ENCODE measurements at places on chromosomes 3 and 15.

GRCh38 chr3:172530566-172530965, 7.3 kb upstream of the TNFSF10 start:
- DNase-seq, result no peak

- DNase-seq, result no peak
Observed at GRCh38 chr3:149512073-149512782, 37.7 kb downstream of the TM4SF4 start.

- no peak for DNase-seq
Observed at GRCh38 chr15:84816694-84817465, at the start of gene ALPK3. ALPK3 (plus strand) TSS chr15:84817356; CDS start chr15:84817453, 97 bp downstream.

DNA sequence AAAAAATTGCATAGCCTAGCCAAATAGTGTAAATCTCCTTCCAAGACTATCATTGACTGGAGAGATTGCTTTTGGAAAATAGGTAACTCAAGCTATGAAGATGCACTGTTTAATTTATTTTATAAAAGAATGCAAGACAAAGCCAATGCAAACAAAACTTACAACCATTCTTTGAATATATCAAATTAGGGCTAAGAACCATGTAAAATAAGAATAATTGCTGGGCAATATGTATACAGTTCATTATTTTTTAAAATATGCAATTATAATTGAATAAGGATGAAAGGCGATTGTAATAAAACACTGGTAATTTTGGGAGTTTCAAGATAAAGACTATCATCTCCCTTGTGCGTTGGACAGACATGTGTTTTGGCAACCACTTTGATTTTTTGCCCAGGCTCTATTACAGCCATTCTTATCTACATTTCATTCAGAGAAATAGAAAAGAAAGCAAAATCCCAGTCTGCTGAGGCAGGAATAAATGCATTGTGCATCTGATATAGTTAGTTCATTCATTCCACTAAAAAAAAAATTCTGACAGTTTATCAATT, 242.3 kb upstream of the ROBO1 start:
- DNase-seq, result no peak

DNA sequence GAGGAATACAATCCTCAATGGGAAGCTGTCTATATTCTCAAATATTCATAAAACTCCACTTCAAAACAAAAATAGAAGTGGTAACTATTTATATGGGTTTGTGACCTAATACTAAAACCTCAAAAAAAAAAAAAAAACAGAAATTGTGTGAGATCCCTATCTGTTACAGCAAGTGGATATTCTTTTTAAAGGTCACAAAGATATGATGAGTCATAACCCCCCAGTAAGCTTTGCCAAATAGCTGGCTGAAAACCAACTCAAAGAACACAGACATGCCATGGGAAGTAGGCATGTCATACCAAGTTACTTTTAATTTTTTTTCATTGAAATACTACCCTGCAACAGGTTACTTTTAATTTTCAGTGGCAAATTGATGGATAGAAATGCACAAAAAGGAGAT, 62.5 kb downstream of the CBLB start:
- no peak for DNase-seq

GRCh38 chr15:41562784-41563198, 3.8 kb downstream of the TYRO3 start:
- no peak for DNase-seq

DNA sequence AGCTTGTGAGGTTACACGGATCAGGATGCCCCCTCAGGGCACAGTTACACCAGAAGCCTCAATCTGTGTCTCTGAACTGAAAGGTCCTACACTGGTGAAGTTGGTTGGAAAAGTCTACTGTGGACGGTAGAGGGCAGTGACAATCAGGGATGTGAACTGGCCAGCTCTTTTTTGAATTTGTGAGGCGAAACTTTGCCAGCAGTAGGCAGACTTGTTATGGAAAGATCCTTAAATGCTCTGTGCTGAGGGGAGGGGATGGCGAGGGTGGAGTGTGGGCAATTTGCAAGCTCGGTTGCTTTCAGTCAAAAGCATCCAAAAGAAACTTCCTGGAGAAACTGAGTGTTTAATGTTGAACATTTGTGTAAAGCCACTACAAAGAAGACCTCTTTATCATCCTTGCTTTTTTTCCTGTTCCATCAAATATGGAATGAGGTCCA, 127.4 kb upstream of the ABHD17C start:
- DNase-seq, result no peak

DNA sequence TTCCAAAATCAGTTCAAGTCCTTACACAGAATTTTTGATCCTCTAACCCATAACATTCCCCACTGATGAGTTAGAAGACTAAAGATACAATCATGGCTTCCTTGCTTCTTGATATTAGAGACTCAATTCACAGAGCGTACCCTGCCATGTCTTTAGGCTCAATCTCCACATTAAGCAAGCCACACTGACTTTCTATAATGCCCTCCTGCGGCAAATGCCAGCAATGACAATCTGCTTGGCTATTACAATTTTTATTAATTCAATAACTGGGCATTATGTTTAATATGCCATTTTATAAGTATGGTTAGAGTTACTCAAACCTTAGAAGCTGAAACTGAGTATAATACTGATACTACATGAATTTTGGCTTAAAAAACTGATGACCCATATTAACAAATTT, 479.7 kb upstream of the NR2F2 start:
- no peak for DNase-seq

DNA sequence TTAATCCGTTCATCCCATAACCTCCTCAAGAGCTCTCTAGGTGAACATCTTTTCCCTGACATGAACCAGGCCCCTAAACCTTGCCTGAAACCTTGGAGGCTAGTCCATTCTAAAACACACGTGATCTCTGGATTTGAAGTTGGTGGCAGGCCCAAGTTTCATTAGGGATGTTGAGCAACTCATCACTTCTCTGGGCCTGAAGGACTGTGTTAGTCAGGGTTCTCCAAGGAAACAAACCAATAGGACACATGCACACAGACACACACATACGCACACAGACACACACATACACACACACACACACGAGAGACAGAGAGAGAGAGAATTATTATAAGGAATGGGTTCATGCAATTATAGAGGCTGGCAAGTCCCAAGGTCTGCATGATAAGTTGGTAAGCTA, 31.9 kb downstream of the ACAN start:
- DNase-seq, result no peak

DNA sequence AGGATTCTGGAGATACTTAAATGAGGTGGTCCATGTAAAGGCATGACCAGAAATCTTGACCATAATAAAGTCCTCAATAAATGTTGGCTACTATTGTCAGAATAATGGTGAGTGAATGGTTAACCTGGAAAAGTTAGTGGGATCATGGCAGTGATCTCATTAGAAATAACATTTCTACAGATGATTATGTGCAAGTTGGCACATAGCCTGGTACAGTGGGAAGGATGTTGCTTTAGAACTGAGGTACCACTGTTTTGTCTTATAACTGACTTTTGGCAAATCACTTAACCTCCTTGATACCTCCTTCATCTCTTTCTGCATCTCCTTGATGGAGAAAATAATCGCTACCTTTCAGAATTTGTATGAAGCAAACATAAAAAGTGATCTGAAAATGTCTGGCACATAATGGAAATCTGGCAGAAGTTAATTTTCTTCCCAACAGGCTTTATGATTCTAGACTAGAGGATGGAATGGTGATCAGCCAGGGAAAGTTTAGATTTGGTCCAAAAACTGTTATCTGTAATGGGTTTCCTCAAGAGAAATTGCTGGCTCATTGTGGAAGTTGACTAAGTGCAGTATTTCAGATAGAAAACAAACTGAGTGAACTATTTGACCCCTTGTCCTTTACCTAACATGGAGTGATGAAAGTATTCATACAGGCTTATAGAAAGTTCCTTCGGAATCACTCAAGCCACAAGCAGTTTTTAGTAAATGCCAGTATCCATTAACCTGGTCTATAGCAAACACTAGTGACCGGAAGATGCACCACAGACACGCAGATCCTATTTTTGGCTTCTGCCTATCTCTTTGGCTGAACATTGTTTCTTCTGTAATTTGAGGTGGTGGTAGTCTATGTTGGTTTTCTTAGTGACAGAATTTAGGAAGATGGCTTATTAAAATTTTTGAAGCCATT, 449.6 kb upstream of the TGFBR2 start:
- DNase-seq, result no peak

GRCh38 chr3:144362126-144362525, 390.5 kb downstream of the DIPK2A start:
- DNase-seq, result no peak

DNA sequence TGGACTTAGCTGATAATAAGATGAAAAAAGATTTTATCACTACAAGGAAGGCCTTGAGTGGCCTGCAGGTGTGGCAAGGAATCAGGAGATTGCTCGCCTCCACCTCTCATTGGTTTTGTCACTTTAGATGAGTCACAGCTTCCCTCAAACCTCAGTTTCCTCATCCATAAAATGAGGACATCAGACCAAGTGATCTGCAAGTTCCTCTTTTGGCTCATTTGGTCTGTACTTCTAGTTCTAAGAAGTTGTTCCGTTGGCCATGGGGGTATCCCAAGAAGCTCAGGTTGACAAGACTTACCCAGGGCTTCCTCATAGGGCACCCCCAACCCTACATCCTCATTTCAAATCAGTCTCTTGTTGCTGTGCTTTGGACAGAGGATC, 254.1 kb downstream of the UACA start:
- no peak for DNase-seq

- no peak for DNase-seq
Observed at GRCh38 chr15:51714162-51714561, 23.3 kb downstream of the LYSMD2 start.

DNA sequence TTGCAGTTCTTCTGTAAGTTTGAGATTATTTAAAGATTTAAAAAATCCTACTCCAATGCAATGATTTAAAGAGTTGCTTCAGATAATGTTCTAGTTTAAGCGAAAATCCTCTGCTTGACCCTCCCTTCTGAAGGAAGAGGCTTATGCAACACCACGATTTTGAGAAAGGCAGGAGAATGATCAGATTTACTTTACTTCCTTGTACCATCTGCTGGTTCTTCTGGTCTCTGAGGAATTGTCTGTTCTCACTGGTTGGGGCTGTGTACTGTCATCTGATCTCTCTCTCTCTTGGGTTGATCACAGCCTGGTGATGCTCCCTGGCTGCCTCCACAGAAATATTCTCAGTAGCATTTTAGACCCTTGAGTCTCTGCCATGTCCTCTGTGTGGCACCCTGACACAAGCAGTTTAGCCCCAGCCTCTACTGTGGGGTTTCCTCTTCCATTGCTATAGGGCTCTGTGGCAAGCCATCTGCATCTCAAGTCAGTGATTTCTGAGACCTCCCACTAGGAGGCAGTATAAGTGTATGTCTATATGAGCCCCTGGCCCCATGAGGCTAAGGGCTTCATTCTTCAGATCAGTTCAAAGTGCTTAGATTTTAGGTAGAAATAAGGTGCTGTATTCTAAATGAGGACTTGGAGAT, 50.8 kb upstream of the PLAAT1 start:
- DNase-seq, result no peak

- DNase-seq, result no peak
Observed at GRCh38 chr3:160618878-160619277, 53.5 kb upstream of the KPNA4 start.

- no peak for DNase-seq
Observed at GRCh38 chr3:46277476-46277875, 35.2 kb downstream of the CCR3 start.

GRCh38 chr3:172441581-172441980, 6.7 kb downstream of the GHSR start:
- DNase-seq, result no peak

DNA sequence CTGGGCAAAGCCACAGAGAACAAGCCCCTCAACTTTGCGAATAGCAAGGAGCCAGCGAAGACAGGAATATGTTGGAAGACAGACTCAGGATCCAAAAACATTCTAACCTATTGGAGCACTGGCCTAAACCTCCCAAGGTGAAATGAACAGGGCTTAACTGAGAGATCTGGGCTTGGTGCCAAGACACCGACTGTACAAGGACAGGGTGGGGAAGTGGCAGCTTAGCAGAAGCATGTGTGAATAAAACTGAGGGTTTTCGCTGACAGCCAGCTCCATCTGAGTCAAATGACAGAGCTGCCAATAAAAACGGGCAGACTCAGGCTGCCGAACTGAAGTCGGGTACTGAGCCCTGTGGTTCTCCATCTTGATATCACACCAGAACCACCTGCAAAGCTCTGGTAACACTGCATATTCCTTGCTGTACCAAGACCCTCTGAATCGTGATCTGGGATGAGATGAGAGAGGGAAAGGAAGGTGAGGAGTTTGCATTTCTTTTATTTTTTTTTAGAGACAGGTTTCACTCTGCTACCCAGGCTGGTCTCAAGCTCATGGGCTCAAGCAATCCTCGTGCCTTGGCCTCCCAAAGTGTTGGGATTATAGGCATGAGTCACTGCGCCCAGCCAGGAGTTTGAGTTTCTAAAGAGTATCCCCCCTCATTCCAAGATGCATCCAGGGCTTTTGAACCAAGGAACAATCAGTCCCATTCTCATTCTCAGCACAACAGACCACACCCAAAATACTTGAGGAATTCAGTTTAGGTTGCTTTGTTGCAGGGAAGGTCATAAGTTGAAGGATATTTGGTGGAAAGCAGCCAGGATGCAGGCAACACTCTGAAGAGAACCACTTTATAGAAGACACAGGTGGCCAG, 6.0 kb upstream of the PLCB2 start:
- DNase-seq, result no peak

- no peak for DNase-seq
Observed at GRCh38 chr3:69751074-69751476, 11.8 kb downstream of the MITF start.

GRCh38 chr15:95770196-95770595, 560.3 kb upstream of the NR2F2 start:
- no peak for DNase-seq

DNA sequence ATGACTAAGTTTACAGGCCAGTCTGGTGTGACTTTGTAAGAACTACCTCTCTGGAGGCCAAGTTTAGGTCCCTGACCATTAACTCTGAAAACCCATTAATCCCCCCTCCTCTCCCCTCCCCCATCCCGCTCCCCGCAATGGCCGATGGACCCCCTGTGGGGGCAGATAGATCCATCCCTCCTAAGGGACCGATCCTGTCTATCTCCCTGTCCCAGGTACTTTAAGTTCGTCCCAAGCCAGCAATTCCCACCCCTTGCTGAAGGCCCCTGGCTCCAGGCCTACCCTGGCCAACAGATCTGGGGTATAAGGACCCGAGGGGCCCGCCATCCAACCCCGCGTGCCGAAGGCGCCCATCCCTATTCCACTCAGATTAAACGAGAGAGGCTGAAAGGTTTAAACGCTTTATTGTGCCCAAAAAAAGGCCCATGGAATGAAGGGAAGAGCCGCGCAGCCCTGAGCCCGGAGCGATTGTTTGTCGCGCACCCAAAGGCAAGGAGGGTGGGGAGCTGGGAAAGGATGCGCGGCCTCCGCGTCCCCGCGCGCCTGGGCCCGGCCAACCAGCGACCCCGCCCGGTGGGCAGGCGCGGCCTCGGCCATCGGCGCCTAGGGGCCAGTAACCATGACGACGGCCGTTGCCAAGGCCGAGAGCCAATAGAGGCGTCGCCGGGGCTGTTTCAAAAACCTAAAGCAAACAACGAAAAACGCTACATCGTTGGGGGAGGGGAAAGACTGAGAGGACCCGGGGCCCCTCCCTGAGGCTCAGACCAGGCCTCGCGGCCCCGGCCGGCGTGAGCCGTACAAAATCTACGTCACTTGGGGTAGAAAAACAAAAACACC, 35.9 kb downstream of the HMCES start:
- DNase-seq, result peak; percentile 58
